Activated T-cell treated with anti-CD3 and anti-CD28 coated beads for 1 hour (primary cell): ENCODE measurements at places on chromosomes 11 and 22.

DNA sequence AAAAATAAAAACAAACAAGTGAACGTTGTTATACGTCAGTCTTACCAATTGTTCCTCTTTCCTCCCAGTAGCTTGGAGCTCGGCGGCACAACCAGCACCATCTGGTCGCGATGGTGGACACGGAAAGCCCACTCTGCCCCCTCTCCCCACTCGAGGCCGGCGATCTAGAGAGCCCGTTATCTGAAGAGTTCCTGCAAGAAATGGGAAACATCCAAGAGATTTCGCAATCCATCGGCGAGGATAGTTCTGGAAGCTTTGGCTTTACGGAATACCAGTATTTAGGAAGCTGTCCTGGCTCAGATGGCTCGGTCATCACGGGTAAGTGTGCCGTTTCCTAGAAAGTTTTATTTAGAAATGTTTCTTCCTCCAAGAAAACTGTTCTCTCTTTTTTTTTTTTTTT is 47.9 kb downstream of the PPARA start:
- DNase-seq = no peak

- no peak for DNase-seq
Measured at GRCh38 chr11:34330653-34331052, 27.2 kb downstream of the ABTB2 start.

- no peak for DNase-seq
Measured at GRCh38 chr11:126751242-126751641, 249.3 kb downstream of the KIRREL3 start.

GRCh38 chr11:20360650-20361049 is 2.9 kb upstream of the HTATIP2 start:
- DNase-seq = no peak

DNA sequence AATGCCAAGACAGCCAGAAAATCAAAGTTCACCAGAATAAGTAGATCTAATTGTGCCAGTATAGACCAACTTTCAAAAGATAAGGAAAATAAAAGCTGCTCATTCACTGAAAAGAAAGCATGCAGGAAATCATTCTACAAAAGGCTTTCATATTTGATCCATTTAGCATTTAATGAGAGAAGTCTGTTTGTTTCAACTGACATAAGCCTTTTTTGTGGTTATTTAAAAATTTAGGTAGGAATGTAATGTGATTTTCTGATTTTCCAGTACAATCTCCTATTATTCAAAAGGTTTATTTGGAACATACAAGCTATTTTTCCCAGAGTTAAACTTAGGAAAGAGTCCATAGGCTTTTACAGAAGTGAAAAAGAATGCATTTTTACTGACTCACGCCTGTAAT is 92.7 kb downstream of the SBF2 start:
- no peak for DNase-seq

GRCh38 chr11:100778166-100778785 is 91.2 kb downstream of the ARHGAP42 start:
- no peak for DNase-seq

DNA sequence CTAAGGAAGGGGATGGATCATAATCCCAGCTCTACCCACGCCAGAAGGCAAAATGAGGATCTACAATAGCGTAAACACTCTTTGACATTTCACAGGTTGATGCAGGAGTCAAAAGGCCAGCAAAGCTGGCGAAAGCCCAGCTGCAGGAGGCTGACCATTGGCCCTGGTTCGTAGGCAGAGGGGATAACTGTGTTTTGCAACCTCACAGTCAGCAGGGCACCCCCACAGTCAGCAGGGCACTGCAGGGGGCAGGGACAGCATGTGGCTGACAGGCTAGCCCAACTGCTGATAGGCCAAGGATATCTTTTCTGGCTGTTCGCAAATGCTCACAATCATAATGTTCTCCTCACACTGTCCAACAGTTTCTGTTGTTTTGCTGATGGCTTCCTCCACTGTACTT is 372.7 kb downstream of the BUD13 start:
- no peak for DNase-seq

GRCh38 chr11:74269161-74269811 is 42.2 kb downstream of the P4HA3 start:
- no peak for DNase-seq

DNA sequence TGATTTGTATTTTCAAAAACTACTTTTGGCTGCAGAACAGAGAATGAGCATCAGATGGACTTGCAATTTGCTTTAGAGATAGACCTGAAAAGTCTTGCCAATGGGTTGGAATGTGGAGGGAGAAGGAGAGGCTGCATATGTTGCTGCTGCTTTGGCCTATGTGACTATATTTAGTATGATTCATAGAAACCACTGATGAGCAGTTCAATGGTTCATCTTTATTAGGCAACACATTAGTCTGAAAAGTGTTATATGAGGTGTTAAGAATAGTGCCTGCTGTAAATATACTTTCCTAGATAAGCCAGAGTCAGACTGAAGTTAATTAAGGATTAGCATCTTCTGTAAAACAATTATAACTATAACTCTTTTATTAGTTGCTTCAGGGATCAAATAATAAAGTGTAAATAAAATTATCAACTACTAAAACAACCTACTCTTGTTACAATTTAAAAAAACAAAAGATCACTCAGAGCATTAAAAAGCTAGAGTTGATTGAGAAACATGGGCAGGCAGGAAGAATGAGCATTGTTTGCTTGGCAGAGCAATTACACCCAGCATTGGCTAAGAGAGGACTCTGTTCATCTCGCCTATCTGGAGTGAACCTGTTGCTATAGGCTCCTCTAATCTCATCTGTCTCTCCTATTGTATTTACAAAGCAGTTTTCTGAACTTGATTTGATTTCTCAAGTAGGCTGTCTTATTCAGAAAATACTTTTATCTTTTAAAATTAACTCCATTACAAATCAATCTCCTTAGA is 36.3 kb downstream of the HORMAD2 start:
- DNase-seq = no peak

DNA sequence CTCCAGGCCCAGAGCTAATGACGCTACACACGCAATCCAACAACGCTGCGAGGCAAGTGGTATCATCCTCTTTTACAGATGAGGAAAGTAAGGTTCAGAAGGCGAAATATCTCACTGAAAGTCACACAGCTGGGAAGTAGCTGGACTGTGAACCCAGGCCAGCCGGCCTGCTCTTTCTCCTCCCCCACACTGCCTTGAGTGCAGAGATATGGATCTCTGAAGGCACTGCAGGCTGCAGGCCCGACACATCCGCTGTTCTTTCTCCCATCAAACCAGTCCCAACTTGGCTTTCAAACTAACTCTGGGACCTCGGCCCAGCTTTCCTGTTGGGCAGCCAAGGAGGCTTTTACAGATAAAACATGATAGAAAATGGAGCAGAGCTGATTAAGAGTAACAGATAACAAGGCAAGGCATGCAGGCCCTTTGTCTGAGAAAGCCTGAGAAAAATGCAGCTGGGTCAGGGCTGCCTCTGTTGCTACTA is 64.0 kb upstream of the PTPRJ start:
- DNase-seq = no peak

GRCh38 chr22:42380769-42381551 is 51.2 kb downstream of the NFAM1 start:
- no peak for DNase-seq

- no peak for DNase-seq
Measured at GRCh38 chr11:15878756-15879155, 477.6 kb downstream of the SOX6 start.

- no peak for DNase-seq
Measured at GRCh38 chr11:22582151-22582410, 43.5 kb downstream of the FANCF start.

GRCh38 chr11:73374151-73374550 is 2.0 kb upstream of the RELT start:
- DNase-seq = no peak

DNA sequence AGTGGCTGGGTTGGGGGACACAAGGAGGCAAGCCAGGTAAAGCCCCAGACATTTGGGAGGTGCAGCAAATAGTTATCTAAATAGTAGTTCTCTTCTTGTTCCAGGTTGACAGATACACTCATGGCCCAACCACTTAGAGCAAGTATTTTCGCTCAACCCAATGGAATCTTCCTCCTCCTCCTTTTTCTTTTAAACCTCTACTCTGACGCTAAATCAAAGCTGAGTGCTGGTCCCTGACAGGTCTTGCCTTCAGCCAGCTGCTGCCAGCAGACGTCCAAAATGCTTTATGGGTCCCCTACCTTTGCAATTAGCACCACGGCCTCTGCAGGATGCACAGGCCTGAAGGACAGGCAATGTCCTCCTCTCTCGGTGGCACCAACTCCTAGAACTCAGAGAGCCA is 558.5 kb downstream of the MIAT start:
- DNase-seq = no peak

DNA sequence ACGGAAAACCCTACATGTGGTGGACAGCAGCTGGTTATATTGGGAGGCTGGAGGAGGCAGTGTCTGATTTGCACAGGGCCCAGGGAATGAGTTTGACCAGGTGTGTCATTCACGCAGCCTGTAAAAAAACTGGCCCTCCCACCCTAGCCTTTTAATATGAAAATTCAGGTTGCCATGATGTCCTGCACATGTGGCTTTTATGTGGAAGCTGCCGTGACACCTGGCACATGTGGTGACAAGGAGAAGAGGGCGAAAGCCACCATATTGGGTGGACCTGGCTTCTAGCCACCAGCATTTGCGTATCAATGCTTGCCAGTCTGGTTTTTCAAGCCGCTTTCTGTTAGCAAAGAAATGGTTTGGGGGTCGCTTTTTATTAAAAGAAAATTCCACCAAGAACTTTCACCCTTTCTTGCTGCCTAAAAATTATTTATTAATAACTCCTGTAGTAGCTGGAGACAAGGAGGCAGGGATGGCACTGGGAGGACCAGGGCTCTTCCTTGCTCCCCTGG is 43.4 kb downstream of the ZNF280B start:
- no peak for DNase-seq

GRCh38 chr11:13465909-13466371 is 2.9 kb upstream of the BTBD10 start:
- no peak for DNase-seq

DNA sequence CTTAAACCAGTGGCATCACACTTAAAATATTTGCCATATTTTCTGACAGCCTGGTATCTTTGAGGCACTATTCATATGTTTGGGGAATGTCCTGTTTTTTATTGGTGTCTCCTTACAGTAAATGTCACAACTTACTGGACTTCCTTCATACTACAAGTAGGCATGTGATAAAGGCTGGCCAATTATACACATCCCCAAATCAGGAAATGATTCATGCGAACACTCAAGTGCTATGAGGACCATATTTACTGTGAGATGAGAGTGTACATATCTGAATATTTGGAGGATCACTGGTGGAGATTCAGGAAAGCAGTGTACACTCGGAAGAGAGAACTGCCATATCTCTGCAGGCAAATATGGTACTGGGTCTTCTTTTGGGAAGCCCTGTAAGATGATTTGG is 913.8 kb upstream of the CHORDC1 start:
- no peak for DNase-seq

DNA sequence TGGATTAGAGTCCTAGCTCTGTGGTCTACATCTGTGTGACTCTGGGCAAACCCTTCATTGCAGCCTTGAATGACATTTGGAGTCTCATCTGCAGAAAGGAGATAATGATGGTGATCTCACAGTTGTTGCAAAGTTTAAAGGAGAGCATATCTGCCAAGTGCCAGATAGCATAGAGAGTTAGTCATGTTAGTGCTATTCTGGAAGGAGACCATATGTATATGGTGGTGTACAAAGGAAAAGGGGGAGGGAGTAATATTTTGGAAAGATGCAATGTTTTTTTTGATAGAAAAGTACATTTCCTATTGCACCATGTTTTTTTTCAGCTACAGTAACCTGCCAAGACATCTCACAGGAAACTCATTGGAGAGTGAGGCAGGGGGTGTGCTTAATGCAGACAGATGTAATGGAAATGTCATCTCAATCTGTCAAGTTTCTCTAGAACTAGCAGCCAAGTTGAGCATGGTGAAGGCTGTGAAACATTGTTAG is 92.1 kb upstream of the NARS2 start:
- DNase-seq = no peak

- no peak for DNase-seq
Measured at GRCh38 chr11:90855531-90855930, 632.7 kb upstream of the CHORDC1 start.

- no peak for DNase-seq
Measured at GRCh38 chr11:64296830-64297698, 3.1 kb upstream of the CATSPERZ start.

GRCh38 chr22:19832476-19833108 is 22.1 kb downstream of the GNB1L start:
- no peak for DNase-seq

GRCh38 chr22:44086271-44087088 is 62.4 kb downstream of the PARVB start:
- no peak for DNase-seq

DNA sequence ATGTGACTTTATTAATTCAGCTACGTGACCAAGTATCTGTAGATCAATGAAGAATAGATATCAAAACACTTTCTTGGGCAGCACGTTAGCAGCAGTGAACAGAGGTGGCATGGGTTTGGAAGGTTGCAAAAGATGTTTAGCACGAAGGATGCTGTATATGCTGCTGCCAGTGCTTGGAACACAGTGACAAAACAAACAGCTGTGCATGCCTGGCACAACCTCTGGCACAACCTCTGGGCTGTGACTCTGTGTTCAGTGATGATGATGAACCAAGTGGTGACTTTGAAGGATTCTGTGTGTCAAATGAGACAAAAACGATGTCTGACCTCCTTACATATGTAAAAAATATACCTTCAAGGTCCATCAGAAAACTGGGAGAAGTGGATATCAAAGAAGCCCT is 104.7 kb downstream of the TBC1D22A start:
- DNase-seq = no peak

- no peak for DNase-seq
Measured at GRCh38 chr11:106552694-106553203, 465.5 kb downstream of the GUCY1A2 start.

DNA sequence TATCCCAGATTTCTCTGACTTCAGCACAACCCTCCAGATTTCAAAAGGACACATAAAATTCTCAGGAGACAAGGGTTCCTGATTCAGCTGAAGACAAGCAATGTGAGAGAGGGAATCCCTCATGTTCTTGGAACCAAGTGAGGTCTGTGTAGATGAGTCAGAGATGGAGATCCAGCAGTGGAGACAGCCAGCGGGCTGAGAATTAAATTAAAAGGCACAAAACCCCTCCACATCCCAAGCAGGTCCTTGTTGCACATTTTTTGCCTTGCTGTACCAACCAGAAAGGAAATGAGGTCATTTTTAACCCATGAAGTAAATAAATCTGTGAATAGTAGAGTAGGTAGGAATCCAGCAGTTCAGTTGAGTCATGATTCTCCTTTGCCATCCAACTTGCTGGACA is 9.7 kb downstream of the MTNR1B start:
- DNase-seq = no peak

GRCh38 chr11:50088231-50088630 is 55.6 kb downstream of the OR4C45 start:
- no peak for DNase-seq

DNA sequence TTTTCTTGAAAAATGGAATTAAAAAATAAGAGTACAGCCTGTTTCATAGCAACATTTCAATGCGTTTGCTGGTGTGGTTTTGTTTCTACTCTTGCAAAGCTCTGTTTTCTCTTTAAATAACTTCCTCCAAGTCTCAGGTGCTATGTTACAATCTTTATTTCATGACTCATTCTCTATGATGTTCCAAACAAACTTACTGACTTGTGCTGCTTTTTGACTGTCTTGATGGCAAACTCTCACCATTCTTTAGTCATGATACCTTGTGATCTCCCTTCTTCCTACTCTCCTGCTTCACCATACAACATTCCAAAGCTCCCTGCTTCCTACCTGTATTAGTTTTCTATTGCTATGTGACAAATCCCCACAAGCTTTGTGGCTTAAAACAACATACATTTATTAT is 166.1 kb downstream of the C11orf91 start:
- no peak for DNase-seq

- no peak for DNase-seq
Measured at GRCh38 chr22:48827904-48828555, 999.6 kb downstream of the BRD1 start.
